ENCODE measurements at places on chromosomes 12 and 14. TPM values are rescaled to one million over a fixed set of nuclear protein-coding genes. Genes with fewer than 3 reads are reported as not detected.

The AGAP2 gene
- total RNA-seq, result 3.1 TPM

The JPH4 gene
- 1.5 TPM for total RNA-seq

The SLCO1B3 gene
- not detected for total RNA-seq

The CBLN3 gene
- total RNA-seq, result 0.94 TPM

The CSRP2 gene
- 9.1 TPM for total RNA-seq

The KCNH3 gene
- 0.83 TPM for total RNA-seq

The PPP4R3A gene
- total RNA-seq, result 103 TPM

The C3AR1 gene
- total RNA-seq, result 1.7 TPM

The KCNC2 gene
- total RNA-seq, result not detected

The RFLNA gene
- total RNA-seq, result 24.1 TPM

The TAS2R13 gene
- 7.2 TPM for total RNA-seq

The LRTM2 gene
- not detected for total RNA-seq

The BBOF1 gene
- 0.53 TPM for total RNA-seq

The CFAP73 gene
- not detected for total RNA-seq
